HuH-7 (cell line): ENCODE measurements at places on chromosomes 13 and 19.
A peak's percentile ranks its signal among the peaks of the same experiment; 100 is the strongest.

DNA sequence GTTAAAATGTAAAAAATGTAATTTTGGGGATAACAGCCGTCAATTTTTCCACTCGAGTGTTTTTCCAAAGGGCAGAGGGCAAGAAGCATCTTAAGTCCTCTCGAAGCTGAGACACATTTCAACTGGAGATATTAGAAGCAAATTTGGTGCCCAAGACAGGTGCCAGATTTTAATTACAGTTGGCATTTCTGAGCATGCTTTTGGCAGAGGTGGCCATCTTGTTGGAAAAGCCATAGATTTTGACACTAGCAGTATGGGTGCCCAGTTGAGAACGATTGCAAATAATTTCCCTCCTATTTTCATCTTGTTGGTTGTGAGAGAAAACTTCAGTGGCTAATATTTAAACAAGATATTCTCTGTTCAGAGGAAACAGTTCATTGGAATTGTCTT is 146.3 kb downstream of the TM9SF2 start:
- no peak for DNase-seq

DNA sequence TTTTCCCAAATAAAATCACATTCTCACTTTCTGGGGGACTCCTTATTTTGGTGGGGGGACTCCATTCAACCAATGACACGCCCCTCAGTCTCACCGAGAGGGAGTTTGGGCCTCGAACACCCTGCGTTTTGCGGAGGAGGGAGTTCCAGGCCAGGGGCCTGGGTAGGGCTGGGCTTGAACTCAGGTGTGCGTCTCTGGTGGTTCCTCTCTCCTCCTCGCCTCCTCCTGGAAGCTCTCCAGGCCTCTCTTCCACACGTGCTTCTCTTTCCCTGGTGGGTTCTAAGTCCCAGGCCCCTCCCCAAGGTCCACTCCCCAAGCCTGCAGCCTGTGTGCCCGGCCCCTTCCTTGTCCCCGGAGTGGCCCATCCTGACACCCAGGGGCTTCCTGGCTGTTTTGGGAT is 14.7 kb downstream of the MEX3D start:
- DNase-seq = no peak

DNA sequence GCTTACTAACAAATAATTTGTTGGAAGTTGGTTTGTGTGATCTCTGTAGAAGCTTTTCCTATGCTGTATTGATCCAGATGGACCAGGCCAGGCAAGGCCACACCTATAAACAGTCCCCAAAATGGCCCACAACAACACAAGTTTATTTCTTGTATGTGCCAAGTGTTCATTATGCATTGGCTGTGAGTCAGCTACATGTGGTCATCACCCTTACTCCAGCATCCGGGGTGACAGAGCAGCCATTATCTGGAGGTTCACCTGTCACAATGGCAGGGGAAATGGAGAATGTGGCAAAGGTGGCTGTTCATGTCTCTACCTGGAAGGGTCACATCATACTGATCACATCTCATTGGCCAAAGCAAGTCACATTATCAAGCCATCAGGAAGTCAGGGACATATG is 164.3 kb downstream of the DCT start:
- DNase-seq = no peak

DNA sequence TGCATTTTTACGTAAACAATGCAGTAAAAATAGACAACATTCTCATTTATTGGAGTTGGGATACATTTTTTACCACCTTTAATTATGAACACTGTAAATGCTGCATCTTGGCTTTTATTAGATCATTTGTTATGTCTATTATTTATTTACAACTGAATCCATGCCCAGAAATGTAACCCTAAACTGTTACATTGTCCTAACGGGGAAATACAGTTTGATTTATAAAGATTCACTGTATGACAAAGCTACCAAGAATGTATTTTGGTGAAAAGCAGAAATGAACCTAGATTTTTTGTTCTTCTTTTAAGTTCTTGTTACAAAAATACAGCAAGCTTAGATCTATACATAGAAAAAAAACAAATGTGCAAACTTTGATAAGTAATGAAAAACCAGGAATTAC is 1.1 kb downstream of the METTL21C start:
- DNase-seq = no peak

DNA sequence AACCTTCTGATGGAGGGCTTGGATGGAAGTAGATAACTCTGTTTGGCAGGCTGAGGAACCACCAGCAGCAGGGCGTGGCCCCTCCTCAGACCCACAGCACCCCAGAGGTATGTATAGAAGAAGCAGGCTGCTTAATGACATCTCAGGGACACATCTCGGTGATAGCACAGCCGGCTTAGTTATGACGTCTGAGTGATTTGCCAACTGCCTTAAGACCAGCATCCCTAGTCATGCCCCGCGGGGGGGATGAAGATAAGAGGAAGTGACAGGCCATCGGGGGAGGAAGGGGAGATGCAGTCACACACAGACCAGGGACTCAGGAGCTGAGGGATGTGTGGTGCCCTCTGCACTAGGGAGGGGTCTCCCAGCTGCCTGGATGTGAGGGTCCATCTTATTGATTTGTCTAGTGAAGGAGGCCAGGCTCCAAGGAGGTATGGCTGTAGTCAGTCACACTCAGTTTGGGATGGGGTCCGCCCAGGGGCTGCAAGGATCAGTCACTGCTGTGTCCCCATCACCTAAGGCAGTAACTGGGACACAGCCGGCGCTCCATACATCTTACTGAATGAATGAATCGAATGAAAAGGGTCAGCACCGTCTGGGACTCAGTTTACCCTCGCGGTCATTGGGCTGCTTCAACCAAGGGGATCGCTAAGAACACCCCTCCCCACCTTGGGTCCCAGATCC is 19.2 kb upstream of the ERCC1 start:
- no peak for DNase-seq

DNA sequence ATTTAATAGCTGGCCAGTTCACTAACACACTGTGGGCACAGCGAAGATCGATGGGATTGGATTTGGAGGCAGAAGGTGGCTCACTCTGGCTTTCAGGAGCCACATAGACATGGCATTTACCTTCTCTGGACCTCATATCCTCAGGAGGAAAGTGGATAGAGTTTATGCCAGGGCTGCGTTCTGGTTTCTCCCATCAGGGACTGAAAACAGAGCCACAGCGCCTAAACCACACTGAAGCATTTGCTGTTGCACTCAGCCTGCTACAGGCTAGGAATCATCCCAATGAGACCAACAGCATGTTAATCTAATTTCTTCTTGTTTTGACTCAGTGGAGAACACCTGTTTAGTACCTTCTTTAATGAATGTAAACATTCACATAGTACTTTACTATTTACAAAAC is 1.6 kb downstream of the CYSLTR2 start:
- no peak for DNase-seq

DNA sequence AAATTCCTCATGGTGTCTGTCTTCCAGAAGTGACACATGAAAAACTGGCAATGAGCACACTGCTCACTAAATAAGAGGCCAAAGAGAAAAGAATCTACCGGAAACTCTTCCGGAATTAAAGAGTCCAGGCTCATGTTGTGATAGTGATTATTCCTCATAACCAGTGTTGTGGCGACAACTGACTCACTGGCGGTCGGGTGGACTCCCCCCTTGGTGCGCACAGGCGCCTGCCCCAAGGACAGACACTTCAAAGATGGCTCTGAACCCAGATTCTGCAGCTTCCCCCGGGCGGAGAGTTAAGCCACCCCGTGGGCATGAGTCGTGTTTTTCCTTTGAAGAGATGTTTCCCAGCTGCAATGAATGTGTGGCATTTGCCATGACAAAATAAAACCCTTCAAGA is 10.3 kb downstream of the IL17D start:
- no peak for DNase-seq

DNA sequence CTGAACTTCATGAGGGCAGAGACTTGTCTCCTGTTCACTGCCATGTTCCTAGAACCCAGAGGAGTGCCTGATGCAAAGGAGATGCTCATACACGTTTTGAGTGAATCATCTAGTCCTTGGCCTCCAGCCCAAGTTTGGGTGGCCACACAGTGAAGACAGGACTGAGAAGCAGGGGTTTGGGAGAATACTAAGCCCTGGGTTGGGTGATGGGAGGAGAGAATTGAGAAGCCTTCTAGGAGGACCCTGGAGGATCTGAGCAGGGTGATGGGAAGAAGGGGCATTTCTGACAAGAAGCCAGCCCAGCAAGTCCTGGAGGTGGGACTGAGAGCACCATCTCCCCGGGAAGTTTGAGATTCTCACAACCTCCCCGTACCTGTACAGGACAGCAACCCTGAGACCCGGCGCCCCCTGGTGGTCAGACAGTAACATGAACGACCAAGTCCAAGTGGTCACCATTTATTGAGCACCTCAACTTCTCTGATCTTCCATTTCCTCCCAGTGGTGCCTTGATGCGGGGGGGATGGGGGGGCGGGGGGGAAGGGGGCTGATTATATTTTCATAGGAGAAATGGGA is 11.0 kb downstream of the CTU1 start:
- DNase-seq = peak; percentile 84

DNA sequence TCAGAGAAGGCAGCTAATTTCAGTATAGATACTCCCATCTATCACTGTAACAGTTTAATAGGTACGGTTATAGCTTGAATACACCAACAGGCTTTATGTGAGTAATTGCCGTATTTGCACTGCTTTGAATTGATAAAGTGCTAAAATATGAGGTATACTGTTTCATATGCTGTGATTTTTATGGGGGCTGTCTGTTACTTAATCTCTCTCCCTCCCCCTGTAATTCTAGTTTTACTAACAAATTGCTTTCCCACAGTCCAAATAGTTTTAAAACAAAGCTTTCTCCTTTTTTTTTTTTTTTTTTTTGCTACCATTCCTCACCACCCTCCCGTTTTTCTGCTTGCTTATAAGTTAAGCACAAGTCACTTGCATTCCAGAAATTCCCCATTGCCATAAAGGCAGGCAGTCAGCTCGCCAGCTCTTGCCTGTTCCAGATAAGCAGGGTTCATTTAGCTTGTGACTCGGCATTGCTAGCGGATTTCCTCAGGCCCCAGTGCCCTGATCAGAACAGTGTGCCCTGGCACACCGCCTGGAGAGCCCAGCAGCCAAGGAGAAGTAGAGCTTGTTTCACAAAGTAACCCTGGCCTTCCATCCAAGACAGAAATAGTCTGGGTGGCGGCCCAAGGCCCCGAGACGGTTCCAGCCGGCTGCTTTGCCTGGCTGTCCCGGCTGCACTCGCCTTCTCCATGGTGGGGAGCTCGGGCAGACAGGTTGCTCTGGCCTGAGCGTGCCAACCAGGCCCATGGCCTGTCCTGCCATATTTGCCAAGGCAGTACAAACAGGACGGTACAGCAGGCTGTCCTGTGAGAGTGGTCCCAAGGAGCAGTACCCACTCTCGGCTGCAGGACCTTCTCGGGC is 43.5 kb upstream of the NPAS1 start:
- peak; percentile 80 for DNase-seq

GRCh38 chr19:15640904-15641597 is 354 bp downstream of the CYP4F3 start:
- peak; percentile 56 for DNase-seq

GRCh38 chr19:45607071-45608029 is 5.3 kb upstream of the GPR4 start:
- peak; percentile 86 for DNase-seq

DNA sequence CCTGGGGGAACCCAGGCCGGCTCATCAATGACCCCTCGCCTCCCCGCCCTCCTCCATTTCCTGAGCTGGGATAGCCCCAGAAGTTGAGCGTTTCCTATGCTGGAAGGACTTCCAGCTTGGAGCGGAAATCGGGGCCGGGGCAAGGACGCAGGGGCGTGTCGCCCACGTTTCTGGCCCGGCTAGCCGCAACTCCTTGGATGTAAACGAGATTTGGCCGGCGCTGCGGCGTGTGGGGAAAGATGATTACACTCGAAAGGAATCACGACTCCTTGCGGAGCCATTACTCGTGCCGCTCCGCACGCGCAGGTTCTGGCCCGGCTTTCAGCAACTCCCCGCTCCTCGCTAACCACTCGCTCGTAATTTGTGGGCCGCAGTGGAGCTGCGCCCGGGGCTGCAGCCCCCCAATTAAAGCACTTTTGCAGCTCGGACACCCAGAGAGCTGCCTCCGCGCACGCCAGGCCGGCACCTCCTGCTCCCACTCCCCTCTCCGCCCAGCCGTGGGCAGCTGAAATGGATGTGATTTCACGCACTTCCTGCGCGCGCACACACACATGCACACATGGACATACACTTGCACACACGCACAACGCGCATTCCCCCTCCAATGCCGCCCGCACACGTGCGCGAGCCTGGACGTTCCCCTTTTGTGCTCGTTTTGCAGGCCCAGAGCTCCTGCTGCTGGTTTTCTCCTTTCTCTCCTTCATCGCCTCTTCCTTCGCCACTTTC is 15.7 kb downstream of the ZIC5 start:
- no peak for DNase-seq

- DNase-seq = no peak
These were observed 254.3 kb upstream of the SLITRK1 start for GRCh38 chr13:84136582-84136981.

DNA sequence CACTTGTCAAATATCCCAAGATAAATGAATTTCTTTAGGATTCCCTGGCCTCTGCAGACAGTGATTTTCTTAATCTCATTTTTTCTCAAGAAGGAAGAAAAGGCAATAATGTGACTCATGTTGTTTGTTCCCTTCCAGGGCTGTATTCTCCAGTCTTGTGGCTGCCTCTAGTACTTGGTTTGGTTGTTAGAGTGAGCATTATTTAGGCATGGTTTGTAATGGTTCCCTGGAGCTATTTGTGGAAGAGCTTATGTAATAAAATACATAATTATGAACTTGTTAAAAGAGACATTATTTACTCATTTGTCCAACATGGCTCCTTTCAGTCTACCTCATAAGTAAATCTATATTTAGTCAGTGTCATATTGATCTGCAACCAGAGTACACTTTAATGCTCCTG is 270.4 kb downstream of the DCT start:
- DNase-seq = no peak

DNA sequence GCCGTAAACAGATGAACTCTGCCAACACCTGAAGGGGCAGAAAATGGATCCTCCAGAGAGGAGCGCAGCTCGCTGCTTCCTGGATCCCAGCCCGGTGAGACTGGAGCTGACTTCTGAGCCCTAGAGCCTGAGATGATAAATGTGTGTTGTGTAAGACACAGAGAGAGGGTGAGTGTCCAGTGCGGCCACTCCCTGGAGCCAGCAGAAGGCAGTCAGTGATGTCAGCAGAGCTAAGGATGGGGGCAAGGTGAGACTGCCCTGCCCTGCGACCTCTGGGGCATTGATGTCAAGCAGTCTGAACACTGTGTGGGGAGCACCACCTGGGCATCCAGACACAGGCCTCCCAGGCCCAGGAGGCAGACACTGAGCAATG is 9.7 kb upstream of the SLC35E1 start:
- no peak for DNase-seq

DNA sequence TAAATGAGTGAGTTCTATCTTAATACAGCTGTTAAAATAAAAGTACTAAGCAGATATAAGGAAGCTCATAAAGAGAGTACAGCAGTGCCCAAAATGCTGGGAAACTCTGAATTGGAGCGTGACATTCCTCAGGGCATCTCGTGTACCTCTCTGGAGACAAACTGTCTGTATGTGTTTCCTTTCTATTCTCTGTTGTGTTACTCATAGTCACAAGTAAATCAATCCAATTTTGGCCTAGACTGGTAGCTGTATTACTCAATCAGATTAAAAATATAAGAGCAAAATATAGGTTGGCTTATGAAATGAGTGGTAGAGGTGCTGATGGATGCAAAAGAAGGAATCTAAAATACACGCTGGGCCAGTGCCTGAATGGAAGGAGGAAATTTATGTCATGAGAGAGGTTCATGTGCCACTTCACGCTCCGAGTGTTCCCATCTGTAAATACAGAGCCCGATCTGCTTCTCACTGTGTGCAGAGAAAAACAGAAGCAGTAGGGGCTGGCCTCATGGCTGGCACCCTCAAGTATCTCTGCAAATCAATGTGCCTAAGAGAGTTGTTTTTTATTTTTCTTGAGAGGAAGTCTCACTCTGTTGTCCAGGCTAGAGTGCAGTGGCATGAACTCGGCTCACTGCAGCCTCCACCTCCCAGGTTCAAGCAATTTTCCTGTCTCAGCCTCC is 58.7 kb upstream of the RGCC start:
- DNase-seq = no peak

GRCh38 chr13:39132286-39133230 is 94.3 kb downstream of the NHLRC3 start:
- DNase-seq = no peak
